Activated T-helper 2 cell treated with anti-CD3 and anti-CD28 coated beads, Interferon-gamma antibody, Interleukin-2, Interleukin-4, amounts not matched to agents 10 μg/mL and 5 μg/mL and 100 μg/mL, durations not matched to agents 14 hours and 24 hours and 36 hours (primary cell): ENCODE measurements at places on chromosomes 1 and 21.

DNA sequence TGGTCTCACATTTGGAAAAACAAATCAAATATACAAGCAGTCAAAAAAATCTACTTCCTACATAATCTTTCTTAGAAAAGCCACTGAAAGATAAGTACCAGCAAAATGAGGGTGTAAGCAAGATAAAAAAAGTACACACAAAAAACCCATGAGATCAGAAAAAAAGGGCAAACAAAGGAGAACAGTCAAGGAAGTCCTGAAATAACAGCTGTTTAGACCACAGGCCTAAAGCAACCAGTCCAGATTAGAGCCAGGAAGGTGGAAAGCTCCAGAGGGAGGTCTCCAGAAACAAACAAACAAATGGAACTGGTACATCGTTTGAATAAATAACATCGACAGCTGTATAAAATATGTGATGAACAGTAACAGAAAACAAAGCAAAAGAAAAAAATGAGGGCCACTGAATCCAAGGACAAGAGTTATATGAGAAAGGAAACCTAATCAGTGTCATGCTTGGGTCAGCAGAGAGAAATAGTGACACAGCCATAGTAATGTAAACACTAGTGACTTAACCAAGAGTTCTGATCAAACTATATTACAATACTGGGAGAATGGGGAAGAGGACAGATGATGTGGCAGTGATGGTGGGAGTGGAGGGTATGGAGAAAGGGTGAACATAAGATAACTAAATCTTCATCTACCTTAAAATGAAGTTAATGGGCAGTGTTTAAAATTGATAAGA is 67.5 kb downstream of the NVL start:
- DNase-seq: no peak

- DNase-seq: no peak
Measured at GRCh38 chr1:203124011-203124410, 3.5 kb upstream of the ADORA1 start.

DNA sequence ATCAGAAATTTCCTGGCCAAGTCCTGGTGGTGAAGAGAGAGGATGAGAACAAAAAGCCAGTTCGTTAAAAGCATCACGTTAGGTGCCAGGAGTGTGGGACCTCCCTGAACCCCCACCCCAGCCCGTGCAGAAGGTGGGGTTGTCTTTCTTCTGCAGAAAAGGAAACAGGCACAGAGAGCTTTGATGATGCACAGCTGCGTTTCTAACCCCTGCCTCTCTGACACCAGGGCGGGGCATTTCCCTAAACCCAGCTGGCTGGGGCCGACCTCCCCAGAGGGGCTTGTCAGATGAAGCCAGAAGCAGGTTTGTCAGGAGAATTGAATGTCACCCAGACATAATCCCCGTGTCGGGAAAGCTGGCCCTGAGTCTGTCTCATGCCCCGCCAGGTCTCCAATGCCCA is 189.3 kb upstream of the EDN2 start:
- peak; percentile 43 for DNase-seq

- DNase-seq: peak; percentile 60
Measured at GRCh38 chr1:32963746-32964460, 706 bp downstream of the RNF19B start.

DNA sequence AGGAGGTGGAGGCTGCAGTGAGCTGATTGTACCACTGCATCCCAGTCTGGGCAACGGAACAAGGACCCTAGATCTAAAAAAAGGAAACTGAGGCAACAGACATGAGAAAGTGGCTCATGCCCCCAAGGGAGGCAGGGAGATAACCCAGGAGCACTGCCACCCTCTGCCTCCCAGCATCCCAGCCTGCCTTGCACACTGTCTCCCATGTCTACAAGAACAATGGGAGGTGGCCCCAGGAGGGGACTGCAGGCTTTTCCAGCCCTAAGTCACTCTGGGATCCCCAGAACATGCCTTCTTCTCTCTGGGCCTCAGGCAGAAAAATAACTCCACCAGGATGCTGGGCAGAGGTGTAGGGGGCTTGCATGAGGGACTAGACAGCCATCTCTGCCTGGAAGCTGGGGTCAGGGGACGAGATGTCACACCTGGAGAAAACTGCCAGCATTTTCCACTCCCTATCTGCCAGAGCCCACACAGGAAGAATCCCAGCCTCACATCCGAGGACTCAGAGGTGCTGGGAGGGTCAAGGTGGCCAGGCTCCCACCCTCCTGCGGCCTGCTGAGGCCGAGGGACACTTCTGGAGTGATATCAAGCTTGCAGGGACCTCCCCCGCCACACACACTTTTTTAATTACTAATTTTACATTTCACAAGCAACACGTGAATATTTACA is 21.4 kb downstream of the RUNX3 start:
- no peak for DNase-seq

GRCh38 chr1:44035726-44036408 is 4.6 kb upstream of the SLC6A9 start:
- DNase-seq: no peak

- no peak for DNase-seq
Measured at GRCh38 chr1:57600424-57600823, 176.6 kb upstream of the DAB1 start.

- DNase-seq: no peak
Measured at GRCh38 chr1:17112496-17113236, 6.6 kb downstream of the PADI2 start.

- DNase-seq: no peak
Measured at GRCh38 chr21:36063375-36064084, 3.2 kb upstream of the SETD4 start.

DNA sequence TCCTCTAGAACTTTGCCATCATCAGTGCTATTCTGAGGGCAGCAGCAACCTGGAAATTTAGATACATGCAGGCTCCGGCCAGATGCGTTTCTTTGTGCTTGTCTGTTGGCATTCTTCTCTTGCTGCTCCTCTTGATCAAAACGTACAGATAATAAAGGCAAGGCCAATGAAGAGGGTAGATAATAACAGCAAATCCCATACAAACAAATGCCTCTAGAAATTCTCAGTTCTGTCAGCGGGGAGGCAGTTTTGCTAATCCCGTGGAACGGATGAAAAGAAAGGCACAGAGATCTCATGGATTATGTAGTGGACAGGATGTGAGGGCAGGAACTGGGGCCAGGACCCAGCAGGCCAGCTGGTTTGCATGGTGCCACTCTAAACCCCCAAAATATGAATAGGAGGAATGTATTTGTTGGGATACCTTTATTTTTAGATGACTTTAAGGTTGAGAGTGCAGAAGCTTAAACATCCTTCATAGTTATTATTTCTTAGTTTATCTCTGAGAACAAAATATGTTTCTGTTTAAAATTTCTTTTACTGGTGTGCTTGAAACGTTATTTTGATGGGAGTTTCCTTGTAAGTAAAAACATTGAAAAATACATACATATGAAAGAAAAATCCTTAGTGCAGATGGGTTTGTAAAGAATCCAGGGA is 1.5 kb downstream of the ITSN1 start:
- no peak for DNase-seq

DNA sequence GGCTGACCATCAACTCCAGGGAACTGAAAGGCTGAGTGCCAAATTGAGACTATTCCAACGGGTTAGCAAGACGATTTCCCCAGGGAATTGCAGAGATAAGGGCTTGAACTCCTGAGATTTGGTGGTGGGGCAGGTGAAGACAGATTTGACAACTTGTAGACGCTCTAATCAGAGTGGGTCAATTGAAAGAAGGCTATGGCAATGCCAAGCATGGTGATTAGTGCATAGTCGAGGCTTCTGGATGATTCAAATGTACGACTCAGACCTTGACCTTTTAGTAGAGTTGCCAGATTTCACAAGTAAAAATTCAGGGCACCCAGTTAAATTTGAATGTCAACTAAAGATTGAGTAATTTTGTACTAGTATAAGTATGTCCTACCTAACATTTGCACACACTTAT is 302.1 kb upstream of the SPAG17 start:
- no peak for DNase-seq

GRCh38 chr1:154006136-154006535 is 15.6 kb downstream of the RPS27 start:
- no peak for DNase-seq
